Hematopoietic multipotent progenitor cell treated with erythropoietin and hydrocortisone succinate and interleukin-3 and kit ligand, for 15 days (in vitro differentiated cells): ENCODE measurements at places on chromosomes 5 and 9.

GRCh38 chr9:137485343-137486140 lies 26.4 kb upstream of the NSMF start:
- no peak for DNase-seq

DNA sequence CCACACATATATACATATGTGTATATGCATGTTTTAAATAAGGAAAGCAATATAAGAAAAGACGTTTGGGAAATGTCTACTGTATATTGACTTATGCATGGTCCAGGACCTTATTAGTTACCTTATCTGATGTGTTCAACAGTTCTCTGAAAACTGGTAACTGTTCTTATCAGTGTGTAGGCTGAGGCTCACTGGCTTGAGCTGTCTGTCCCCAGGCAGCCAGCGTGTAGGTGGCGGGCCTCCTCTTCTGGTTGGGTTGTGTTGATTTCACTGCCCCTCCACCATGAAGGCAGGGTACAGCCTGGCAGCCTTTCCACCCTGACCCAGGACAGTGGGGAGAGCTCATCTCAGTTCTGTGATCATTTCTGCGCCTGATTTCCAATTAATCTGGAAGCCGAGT lies 38.7 kb upstream of the SEMA4D start:
- DNase-seq, result no peak

GRCh38 chr5:7805379-7805778 lies 45.6 kb downstream of the CFAP90 start:
- no peak for DNase-seq

GRCh38 chr9:97983589-97984187 lies 547 bp downstream of the ANP32B start:
- peak; percentile 57 for DNase-seq
